ENCODE measurements at places on chromosomes 6 and 20.

- no peaks in the 10 kb centered on the region for H3K27me3 ChIP-seq
- no peak for ATAC-seq
- H3K27ac ChIP-seq: no peak overlapping the region
- H3K4me1 ChIP-seq: no peaks in the 10 kb centered on the region
- no peaks in the 10 kb centered on the region for H3K36me3 ChIP-seq
- H3K4me3 ChIP-seq: no peak overlapping the region
These were observed 376.5 kb downstream of the KHDRBS2 start for GRCh38 chr6:61909486-61909885.

- H3K27ac ChIP-seq: no peak overlapping the region
- H3K4me3 ChIP-seq: no peak overlapping the region
- H3K36me3 ChIP-seq: no peaks in the 10 kb centered on the region
- H3K27me3 ChIP-seq: peaks cover 5% of the 10 kb centered on the region
These were observed 4.6 kb downstream of the SAMD3 start for GRCh38 chr6:130218134-130218533.

- peaks cover 4% of the 10 kb centered on the region for H3K4me1 ChIP-seq
- peak overlapping the region; percentile 95 for H3K27ac ChIP-seq
- H3K36me3 ChIP-seq: no peaks in the 10 kb centered on the region
- no peaks in the 10 kb centered on the region for H3K27me3 ChIP-seq
- peak overlapping the region; percentile 66 for H3K4me3 ChIP-seq
These were observed 362 bp upstream of the TMX4 start for GRCh38 chr20:8019998-8020247.

DNA sequence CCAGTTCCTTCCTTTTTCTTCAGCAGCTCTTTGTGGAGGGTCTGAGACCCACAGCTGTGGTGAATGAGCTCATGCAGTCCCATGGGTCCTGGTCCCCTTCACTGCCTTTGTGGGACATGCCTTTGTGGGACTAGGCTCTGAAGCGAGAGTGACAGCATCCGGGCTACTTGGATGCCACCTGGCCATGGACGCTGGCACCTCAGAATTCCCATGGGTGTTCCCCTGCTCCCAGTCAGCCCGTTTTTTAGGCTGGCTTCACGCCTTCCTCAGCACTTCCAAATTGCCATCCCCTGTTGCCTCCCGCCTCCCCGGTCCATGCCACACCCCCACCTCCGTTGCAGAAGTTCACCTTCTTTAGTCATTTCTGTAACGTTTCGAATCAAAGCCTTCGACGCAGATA lies 45.1 kb downstream of the RAMACL start:
- no peaks in the 10 kb centered on the region for H3K27me3 ChIP-seq
- H3K27ac ChIP-seq: peak overlapping the region; percentile 23
- H3K36me3 ChIP-seq: peaks cover 27% of the 10 kb centered on the region
- ATAC-seq: no peak
- H3K4me1 ChIP-seq: no peaks in the 10 kb centered on the region

DNA sequence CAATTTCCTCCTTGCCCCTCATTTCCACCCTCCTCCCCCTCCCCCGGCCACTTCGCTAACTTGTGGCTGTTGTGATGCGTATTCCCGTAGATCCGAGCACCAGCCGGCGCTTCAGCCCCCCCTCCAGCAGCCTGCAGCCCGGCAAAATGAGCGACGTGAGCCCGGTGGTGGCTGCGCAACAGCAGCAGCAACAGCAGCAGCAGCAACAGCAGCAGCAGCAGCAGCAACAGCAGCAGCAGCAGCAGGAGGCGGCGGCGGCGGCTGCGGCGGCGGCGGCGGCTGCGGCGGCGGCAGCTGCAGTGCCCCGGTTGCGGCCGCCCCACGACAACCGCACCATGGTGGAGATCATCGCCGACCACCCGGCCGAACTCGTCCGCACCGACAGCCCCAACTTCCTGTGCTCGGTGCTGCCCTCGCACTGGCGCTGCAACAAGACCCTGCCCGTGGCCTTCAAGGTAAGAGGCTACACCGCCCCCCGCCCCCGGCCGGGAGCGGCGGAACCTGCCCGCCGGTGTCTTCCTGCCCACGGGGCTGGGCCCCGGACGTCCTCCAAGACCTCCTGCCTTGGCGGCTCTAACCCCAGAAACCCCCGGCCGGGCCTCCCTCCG lies 44.9 kb upstream of the SUPT3H start:
- H3K4me3 ChIP-seq: peak overlapping the region; percentile 61
- H3K4me1 ChIP-seq: peaks cover 2% of the 10 kb centered on the region
- ATAC-seq: peak; percentile 20
- no peaks in the 10 kb centered on the region for H3K36me3 ChIP-seq
- peaks cover 77% of the 10 kb centered on the region for H3K27me3 ChIP-seq

DNA sequence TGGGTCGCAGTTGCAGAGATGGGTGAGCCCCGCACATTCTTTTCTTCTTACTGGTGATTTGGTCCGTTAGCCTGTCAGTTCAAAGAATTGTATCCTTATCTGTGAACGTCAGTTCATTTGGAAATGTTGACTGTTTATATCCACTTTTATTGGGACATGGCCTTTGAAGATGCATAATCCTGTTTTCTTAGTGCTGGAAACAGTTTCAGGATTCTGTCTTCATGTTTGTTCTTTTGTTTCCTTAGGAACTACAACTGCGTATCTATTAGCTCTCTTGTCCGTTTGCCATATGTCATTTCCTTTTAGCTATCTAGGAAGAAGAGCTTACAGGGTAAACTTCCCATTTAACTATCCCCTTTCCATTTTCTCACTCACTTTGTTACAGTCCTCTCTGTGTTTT lies 35.0 kb upstream of the TULP1 start:
- H3K27me3 ChIP-seq: peaks cover 31% of the 10 kb centered on the region
- H3K4me3 ChIP-seq: no peak overlapping the region
- no peak overlapping the region for H3K27ac ChIP-seq
- H3K4me1 ChIP-seq: no peaks in the 10 kb centered on the region
- ATAC-seq: no peak
- no peaks in the 10 kb centered on the region for H3K36me3 ChIP-seq

GRCh38 chr6:113848280-113848679 lies 8.9 kb upstream of the MARCKS start:
- no peak overlapping the region for H3K4me3 ChIP-seq
- no peaks in the 10 kb centered on the region for H3K4me1 ChIP-seq
- ATAC-seq: no peak
- no peaks in the 10 kb centered on the region for H3K36me3 ChIP-seq

- ATAC-seq: no peak
- no peaks in the 10 kb centered on the region for H3K4me1 ChIP-seq
- H3K4me3 ChIP-seq: no peak overlapping the region
- no peak overlapping the region for H3K27ac ChIP-seq
- no peaks in the 10 kb centered on the region for H3K36me3 ChIP-seq
These were observed 8.2 kb downstream of the HELZ2 start for GRCh38 chr20:63565699-63566335.

- H3K4me1 ChIP-seq: no peaks in the 10 kb centered on the region
- H3K4me3 ChIP-seq: no peak overlapping the region
- H3K27ac ChIP-seq: no peak overlapping the region
These were observed 97.1 kb upstream of the GRIK2 start for GRCh38 chr6:101296169-101296960.

GRCh38 chr20:59301343-59302007 lies 1.1 kb downstream of the EDN3 start:
- no peak overlapping the region for H3K4me3 ChIP-seq
- H3K27me3 ChIP-seq: peaks cover 93% of the 10 kb centered on the region
- no peaks in the 10 kb centered on the region for H3K4me1 ChIP-seq
- no peaks in the 10 kb centered on the region for H3K36me3 ChIP-seq
- ATAC-seq: no peak
- H3K27ac ChIP-seq: no peak overlapping the region

DNA sequence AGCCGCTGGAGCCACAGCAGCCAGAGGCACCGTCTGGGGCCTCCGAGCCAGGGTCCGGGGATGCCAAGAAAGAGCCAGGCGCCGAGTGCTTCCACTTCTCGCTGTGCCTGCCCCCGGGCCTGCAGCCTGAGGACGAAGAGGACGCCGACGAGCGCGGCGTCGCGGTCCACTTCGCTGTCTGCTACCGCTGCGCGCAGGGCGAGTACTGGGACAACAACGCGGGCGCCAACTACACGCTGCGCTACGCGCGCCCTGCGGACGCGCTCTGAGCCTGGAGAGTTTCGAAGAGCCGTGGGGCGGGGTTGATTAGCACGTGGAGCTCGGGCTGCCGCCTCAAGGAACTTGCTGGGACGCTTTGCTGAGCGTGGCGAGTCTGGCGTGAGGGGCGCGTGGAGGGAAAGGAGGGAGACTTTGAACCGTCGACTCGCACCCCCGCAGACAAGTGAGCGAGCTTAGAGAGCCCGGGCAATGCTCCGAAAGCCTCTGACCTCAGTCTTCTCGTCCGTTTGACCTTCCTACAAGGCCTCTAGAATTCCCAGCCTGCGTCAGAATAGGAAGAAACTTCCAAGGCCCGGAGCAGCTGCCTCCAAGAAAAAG lies 1.3 kb downstream of the PPP1R3G start:
- no peaks in the 10 kb centered on the region for H3K36me3 ChIP-seq
- peak overlapping the region; percentile 85 for H3K27ac ChIP-seq
- no peaks in the 10 kb centered on the region for H3K27me3 ChIP-seq
- ATAC-seq: no peak
- H3K4me1 ChIP-seq: peaks cover 32% of the 10 kb centered on the region
- H3K4me3 ChIP-seq: peak overlapping the region; percentile 69

DNA sequence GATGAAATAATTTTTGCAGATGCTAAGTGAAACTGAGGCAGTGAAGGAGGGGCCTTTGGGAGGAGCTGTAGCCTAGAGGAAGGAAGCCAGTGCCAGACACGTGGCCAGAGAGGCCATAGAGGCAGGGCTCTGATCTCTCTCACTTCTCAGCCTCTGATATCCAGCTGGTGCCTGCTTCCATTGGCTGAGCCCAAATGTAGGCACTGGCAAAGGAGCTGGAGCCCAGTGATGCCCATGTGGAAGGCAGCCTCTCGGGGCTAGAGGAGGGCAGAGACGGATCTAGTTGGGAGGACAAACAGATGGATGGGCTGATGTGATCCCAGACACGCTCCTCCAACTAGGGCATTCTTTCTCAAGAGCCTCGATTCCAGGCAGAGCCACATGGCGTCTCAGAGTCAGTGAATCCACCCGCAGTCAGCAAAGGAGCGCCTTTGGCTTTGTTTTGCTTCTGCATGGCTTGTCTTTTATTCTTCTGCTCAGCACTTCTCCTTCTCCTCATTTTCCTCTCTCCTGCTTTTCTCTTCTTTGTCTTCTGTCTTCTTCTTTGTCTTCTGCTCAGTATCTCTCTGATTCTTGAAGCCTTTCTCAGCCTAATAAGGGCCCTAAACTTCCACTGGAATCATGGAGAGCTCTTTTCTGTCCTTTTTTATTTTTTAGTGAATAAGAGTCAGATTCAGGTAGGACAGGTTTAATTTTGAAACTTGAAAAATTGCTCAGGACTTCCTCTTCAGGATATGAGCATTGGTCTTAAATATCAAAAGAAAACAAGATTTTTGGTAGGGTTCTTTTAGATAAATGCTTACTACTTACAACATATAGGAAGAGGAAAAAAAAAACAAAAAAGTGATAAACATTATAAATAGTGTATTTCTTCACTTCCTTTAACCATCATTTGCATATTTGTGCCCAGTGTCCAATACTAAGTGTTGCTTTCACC lies 41.8 kb downstream of the CYP24A1 start:
- peaks cover 26% of the 10 kb centered on the region for H3K27me3 ChIP-seq
- ATAC-seq: no peak
- H3K27ac ChIP-seq: no peak overlapping the region
- H3K4me3 ChIP-seq: no peak overlapping the region

GRCh38 chr6:84019842-84020211 lies 13.7 kb upstream of the MRAP2 start:
- H3K27ac ChIP-seq: no peak overlapping the region
- no peak overlapping the region for H3K4me3 ChIP-seq
- H3K27me3 ChIP-seq: peaks cover 12% of the 10 kb centered on the region
- no peaks in the 10 kb centered on the region for H3K36me3 ChIP-seq
- ATAC-seq: no peak

DNA sequence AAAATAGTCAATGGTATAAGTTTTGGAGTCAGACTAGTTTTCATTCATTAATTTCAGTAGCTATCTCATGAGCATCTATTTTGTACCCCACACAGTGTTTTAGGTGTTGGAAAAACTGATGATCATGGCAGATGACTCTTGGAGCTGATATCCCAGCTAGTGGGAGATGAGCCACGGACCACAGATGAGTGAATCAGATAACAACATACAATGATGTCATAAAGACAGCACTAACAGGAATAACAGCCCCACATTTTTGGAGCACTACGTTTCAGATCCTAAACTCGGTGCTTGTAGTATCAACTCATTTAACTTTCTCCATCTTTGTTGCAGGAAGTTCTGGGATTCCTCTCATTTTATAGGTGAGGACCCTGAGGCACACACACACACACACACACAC lies 67.8 kb upstream of the EDN3 start:
- no peak overlapping the region for H3K4me3 ChIP-seq
- no peaks in the 10 kb centered on the region for H3K4me1 ChIP-seq
- no peak overlapping the region for H3K27ac ChIP-seq
- no peak for ATAC-seq
- peaks cover 63% of the 10 kb centered on the region for H3K27me3 ChIP-seq

DNA sequence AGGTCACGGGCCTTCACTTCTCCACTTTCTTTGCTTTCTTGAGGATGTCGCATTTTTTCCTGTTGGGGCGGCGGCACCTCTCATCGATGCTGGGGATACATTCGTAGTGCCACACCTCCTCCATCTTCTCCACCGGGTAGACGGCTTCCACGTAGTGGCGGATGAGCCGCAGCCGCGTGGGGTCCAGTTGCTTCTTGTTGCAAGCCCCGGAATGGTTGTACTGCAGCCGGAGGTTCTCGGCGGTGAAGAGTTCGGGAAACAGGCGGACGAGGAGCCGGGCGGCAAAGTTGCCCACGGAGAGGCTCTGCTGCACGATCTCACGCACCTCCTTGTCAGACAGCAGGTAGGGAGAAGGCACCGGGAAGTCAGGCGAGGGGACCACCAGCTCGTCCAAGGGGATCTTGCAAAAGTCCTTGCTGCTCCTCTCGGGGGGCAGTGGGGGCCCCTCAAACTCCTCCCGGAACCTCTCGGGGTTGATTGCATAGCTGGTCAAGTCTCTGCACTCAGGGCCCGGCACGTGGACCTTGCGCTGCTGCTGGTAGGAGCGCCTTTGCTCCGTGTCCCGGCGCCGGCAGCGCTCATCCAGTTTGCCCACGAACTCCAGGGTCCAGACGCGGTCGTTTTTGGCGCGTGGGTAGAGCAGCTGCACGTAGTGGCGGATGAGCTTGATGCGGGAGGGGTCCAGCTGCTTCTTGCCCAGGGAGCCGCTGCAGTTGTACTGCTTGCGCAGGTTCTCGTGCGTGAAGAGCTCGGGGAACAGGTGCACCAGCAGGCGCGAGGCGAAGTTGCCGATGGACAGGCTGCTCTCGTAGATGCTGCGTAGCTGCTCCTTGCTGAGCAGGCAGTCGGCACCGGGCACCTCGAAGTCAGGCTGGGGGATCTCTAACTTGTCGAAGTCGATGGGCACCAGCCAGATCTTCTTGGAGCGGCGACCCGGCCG lies 41.0 kb downstream of the MTRES1 start:
- no peak overlapping the region for H3K4me3 ChIP-seq
- no peak overlapping the region for H3K27ac ChIP-seq
- H3K4me1 ChIP-seq: no peaks in the 10 kb centered on the region
- no peak for ATAC-seq
- no peaks in the 10 kb centered on the region for H3K36me3 ChIP-seq
